ENCODE measurements at places on chromosomes 2 and 18. TPM values are rescaled to one million over a fixed set of nuclear protein-coding genes. Genes with fewer than 3 reads are reported as not detected.

Gene POTEJ
- total RNA-seq, result not detected

Gene PPP1R1C
- total RNA-seq, result 0.90 TPM

Gene RGPD4
- 0.11 TPM for total RNA-seq

Gene DQX1
- 0.20 TPM for total RNA-seq

Gene RBMS1
- 68.4 TPM for total RNA-seq

Gene HAAO
- total RNA-seq, result not detected

Gene ORC4
- 30.6 TPM for total RNA-seq

All from A549 treated with ZK216348 at 1 μM for 4 hours (cell line).